ENCODE measurements at places on chromosomes 5 and 9. TPM values are rescaled to one million over a fixed set of nuclear protein-coding genes. Genes with fewer than 3 reads are reported as not detected.
A peak's percentile ranks its signal among the peaks of the same experiment; 100 is the strongest.

DNA sequence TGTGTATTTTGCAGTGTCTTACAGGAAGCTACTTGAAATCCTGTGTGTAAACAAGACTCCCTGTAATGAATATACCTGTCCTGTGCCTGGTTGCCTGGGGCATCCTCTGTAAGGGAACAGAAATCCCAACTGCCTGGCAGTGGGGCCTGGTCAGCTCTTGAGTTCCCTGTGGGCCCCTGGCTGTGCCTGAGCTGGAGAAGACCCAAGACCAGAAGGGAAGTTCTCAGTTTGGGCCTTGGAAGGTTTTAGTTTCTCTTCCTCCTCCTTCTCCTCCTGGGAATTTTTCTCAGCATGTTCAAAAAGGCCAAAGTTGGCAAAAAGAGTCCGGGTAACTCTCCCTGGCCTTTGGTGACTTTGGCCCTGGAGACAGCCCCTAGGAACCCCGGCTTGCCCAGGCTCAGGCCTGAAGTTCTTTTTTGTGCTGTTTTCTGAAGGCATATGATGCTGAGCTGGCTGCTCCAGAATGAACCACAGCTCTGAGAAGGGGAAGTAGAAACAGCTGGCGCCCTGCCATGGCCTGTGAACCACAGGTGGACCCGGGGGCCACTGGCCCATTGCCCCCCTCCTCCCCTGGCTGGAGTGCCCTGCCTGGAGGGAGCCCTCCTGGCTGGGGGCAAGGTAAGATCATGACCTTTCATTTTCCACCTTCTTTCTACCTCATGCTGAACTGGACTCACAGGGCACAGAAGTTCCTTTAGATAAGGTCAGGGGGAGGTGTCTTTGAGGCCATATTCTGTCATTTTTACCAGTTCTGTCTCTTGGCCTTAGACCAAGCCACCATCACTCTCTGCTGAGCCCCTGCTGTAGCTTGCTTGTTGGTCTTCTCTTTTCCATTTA lies 5.8 kb downstream of the TMEM268 start:
- no peak overlapping the region for H3K4me3 ChIP-seq
- DNase-seq: no peak
- H3K36me3 ChIP-seq: no peaks in the 10 kb centered on the region
- no peaks in the 10 kb centered on the region for H3K27me3 ChIP-seq
- no peak overlapping the region for H3K27ac ChIP-seq
- H3K4me1 ChIP-seq: peaks cover 23% of the 10 kb centered on the region

Gene FOXD1
- total RNA-seq: 0.09 TPM

Gene CCNO
- 0.20 TPM for total RNA-seq

DNA sequence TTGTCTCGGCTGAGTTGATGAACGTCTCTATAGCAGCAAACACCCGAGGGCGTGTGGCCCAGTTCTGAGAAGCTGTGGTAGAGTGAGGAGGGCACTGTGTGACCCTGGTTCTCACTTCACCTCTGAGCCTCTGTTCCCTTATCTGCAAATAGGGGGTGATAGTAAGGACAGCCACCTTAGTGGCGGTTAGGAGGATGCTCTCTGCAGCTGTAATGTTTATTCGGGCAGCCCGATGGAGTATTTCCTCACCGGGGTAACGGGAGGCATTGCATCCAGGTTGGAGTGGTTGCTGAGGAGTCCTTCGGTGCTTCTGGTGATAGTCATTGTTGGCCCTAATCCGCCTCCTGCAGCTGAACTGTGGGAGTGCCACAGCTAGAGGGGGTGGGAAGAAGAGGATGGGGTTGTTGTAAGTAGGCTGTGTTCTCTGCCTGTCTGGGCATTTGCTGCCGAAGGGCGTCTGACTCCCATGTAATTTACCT lies 13.9 kb downstream of the PRRC2B start:
- no peaks in the 10 kb centered on the region for H3K36me3 ChIP-seq
- peak overlapping the region; percentile 33 for H3K4me3 ChIP-seq
- H3K4me1 ChIP-seq: peaks cover 94% of the 10 kb centered on the region
- DNase-seq: peak; percentile 71
- peak overlapping the region; percentile 64 for H3K27ac ChIP-seq

DNA sequence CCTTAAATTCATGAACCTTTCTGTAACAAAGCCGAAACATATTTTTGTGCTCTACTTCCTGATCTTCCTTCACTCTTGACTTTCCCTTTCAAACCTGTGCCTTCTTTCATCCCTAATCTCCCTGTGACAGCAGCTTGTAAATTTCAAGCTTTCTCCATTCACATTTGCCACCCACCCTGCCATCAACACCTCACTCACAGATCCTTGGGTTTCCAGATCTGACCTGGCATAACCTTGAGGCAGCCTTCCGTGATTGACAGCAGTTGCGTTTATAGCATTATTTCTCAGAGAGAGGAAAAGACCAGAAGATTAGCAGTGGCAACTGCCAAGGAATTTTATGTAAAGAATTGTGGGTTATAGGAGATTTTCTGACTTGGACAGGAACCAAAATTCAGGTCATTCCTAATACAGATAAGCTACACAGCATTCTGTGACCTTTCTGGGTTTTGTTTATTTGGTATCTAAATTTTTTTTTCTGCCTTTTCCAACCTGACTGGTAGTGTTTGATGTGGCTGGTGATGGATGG lies 260.0 kb downstream of the NR2F1-AS1 start:
- no peaks in the 10 kb centered on the region for H3K27me3 ChIP-seq
- no peak overlapping the region for H3K4me3 ChIP-seq
- H3K27ac ChIP-seq: no peak overlapping the region
- H3K36me3 ChIP-seq: no peaks in the 10 kb centered on the region
- DNase-seq: no peak
- no peaks in the 10 kb centered on the region for H3K4me1 ChIP-seq

DNA sequence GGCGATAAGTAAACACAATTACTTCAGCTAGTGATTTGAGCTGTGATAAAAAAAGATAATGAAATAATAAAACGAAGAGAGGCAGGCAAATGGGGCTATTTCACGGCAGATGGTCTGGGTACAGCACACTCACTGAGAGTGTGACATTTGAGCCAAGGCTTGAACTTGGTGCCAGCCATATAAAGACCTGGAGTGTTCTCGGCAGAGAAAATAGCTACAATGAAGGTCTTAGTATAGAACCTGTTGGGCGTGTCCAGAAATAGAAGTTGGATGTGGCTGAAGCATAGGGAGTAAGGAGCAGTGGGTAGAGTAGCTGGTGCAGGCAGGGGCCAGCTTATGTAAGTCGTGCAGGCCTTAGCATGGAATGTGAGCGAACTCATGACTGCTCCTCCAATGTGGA lies 660.3 kb upstream of the WWC1 start:
- DNase-seq: no peak
- H3K36me3 ChIP-seq: no peaks in the 10 kb centered on the region
- no peaks in the 10 kb centered on the region for H3K4me1 ChIP-seq
- no peak overlapping the region for H3K4me3 ChIP-seq
- H3K27ac ChIP-seq: no peak overlapping the region

Data from CD8-positive, alpha-beta memory T cell (primary cell).